ENCODE measurements at places on chromosomes 11 and 22.

DNA sequence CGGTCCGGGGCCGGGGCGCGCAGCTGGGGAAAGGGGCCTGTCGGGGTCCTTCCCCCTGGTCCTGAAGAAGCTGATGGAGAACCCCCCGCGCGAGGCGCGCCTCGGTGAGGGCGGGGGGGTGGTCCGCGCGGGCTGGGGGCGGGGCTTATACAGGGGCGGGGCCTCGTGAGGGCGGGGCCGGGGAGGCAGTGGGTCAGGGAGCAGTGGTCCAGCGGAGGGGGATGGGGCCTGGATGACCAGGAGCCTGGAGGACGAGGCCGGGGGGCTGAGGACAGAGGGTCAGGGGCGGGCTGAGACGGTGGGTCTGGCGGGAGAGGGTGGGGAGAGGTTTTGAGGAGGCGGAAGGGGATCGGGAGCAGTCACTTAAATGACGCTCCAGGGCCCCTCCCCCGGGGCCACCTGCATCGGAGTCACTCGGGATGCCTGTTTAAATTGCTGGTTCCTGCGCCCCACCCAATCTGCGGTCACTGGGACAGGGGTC lies 396 bp downstream of the TEF start:
- no peak for DNase-seq

DNA sequence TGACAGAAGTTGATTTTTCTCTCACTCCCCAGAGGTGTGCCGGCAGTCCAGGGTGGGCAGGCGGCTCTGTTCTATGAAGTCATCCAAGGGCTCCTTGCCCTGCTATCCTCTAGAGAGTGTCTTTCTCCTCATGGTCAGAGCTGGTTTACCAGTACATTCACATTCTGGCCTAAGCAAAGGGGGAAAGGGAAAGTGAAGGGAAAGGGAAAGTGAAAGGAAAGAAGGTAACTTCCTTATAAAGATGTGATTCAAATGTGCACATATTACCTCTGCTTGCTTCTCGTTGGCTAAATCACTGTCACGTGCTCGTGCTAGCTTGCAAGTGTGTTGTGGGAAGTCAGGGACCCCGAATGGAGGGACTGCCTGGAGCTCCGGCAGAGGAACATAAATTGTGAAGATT lies 2.9 kb upstream of the HTATIP2 start:
- DNase-seq, result no peak

DNA sequence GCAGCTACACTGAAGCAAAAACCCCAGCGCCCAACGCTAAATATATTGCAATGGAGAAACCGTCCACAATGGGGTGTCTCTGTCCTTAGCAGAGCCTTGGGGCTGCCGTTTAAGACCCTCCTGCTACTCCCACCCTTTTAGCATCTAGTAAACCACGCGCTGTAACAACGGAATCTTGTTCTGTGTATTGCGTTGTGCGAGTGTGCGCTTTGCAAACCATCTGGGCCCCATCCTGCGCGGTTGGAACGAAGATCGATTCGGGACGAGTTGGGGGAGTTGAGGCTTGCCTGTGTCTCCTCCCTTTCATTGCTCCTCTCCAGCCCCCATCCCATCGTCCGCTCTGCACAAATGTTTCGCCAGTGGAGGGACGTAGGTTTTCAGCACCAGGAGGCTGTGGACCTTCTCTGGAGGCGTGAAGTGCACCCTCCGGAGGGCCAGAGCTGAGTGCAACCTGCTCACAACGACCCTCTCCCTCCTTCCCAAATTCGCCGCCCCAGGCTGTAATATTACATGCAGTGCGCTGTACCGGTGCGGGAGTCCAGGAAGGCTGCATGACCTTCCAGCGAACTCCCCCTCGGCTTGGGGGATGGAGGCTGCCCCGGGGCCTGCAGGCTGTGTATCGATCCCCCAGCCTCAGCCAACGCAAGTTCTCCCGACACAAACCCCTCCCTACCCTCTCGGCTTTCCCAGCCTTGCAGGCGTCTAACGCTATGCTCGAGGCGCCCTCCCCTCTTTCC lies 1.6 kb upstream of the KMT2A start:
- DNase-seq, result no peak

DNA sequence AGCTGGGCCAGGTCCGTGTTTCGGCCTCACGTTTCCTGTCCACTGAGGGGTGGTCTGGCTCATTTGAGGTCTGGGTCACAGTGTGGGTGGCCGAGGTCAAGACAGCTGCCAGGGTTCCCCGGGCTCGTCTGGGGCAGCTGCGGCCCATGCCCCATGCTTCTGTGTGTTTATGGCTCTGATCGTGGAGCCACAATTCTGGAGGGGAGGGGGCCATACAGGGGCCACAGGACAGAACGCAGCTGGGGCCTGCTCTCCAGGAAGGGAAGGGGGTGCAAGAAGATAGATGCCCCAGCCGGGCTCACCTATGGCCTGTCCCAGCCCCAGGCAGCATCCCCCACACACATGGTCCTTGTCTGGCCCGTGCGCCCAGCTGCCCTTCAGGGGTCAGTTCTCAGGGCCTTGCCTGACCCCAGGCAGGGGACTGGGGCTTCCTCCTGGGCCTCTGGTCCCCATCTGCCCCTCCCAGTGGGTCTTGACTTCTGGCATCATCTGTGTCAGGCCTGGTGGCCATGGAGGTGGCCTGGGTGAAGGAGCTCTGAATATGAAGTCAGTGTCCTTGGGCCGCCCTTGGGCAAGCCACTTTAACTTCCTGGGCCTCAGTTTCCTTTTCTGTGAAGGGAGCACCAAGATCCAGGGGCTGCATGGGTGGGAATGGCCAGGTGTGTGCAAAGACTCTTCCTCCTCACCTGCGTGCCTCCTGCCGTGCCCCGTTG lies 8.4 kb downstream of the TSPAN32 start:
- no peak for DNase-seq
